ENCODE measurements at places on chromosomes 2 and 18. TPM values are rescaled to one million over a fixed set of nuclear protein-coding genes. Genes with fewer than 3 reads are reported as not detected.

GRCh38 chr2:179235463-179236108 is 29.0 kb downstream of the SESTD1 start:
- DNase-seq = no peak

DNA sequence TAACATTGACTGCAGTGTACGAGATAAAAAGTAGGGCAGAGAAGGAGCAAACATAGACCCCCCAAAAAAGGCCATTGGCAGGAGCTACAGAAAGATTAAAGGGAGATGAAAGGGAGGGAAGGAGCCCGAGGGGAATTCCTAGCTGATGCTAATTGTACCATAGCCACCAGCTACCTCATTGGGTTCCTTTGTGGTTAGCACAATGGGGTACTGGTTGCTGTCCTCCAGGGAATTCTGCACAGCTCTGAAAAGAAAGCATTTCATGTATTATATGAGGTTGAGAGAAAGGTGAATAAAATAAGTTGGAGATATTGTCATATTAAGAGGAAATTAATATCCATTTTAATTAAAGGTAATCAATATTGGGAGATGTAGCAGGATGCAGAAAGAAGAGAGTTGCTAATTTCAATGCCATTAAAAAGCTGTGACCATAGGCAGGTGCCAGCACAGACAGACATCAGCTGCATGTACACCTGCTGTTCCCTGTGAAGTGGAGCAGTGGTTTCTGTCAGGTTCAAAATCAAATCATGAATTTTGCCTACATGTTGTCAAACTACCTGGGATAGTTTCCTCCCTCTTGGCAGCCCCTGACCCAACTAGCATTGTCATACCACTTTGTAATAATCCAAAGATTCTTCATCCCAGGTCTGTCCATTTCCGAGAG is 185.4 kb upstream of the DLGAP1 start:
- no peak for DNase-seq

DNA sequence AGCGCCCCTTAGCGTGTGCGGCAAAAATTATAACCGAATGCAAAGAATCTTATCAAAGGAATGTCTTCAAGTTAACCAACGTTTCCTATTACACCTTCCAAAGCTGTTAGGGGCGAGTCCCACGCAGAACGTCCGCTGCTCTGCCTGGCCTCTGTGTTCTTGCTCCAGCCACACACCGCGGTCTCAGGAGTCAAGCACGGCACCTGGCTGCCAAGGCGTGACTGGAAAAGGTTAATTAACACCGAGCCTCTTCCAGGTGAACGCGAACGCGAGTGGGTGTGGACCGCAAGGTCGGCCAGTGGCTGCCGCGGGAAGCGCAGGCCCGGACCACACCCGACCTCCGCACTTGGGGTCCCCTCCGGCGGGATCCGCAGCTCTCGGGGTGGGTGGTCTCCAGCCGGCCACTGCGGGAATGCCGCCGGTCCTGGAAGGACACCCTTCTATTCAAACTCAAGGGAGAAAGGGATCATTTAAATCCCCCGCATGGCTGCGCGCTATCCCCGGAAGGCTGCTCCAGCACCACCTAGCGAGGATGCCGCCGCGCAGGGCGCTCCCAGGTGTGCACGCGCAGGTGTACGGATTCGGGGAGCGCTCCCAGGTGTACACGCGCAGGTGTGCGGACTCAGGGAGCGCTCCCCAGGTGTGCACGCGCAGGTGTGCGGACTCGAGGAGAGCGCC is 830 bp downstream of the CYB5A start:
- DNase-seq = no peak

DNA sequence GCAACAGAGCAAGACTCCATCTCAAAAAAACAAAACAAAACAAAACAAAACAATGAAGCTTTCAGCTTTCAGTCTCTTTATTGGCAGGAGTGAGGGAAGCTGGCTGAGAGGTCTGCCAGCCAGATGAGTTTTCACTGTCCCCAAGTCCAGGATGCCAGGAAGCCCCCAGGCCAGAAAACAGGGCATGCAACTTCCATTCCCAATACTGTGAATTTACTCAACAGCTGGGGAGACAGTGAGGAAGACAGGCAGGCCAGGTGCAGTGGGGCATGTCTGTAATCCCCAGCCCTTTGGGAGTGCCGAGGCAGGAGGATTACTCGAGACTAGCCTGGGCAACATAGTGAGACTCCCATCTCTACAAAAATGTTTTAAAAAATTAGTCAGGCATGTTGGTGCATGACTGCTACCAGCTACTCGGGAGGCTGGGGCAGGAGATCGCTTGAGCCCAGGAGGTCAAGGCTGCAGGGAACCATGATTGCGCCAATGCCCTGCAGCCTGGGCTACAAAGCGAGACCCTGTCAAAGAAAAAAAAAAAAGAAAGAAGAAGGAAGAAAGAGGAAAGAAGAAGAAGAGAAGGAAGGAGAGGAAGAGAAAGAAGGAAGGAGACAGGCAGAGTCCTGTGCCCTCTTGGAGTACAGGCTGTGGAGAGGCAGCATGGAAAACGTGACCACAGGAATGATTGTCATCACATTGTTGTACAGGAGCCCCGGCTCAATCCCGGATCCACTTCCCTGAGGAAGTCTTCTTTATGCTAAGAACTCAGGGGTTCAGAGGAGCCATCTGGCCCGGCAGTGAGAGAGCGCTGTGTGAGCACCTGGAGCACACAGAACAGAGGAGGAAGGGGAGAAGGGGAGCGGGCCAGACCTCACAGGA is 29.2 kb upstream of the POMC start:
- no peak for DNase-seq

GRCh38 chr2:230795856-230796255 is 68.9 kb upstream of the ITM2C start:
- DNase-seq = no peak

DNA sequence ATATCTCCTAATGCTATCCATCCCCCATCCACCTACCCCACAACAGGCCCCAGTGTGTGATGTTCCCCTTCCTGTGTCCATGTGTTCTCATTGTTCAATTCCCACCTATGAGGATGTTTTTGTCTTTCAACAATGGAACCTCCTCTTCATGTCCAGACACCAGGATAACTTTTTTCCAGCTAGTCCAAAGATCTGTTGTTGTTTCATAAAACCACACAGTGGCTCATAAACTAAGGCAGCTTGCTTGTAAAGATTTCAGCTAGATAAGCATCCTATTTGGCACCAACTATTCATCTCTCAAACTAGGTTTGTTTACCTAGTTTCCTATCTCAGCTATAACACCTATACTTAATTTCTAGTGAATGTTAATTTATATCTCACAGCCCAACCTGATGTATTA is 937.7 kb downstream of the TRIB2 start:
- DNase-seq = no peak

GRCh38 chr2:109318150-109318948 is 189.3 kb downstream of the SH3RF3 start:
- no peak for DNase-seq

- no peak for DNase-seq
Measured at GRCh38 chr2:236010920-236011685, 157.1 kb downstream of the GBX2 start.

DNA sequence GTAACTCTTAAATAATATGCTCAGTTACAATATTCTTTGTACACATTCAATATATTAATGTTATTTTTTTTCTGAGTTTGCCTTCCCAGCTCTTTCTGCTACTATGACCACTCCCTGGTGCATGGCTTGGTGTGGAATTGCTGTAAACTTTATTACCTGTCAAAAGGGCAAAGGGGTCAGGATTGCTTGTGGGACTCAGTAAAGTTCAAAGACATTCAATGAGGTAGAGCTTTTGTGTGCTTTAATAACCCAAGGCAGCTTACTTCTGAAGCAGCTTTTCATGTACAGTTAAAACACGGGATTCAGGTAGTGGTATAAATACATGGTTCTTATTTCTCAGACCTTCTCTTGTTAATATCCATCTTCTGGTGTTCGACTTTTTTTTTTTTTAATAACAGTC is 132.8 kb downstream of the MEIS1 start:
- no peak for DNase-seq

GRCh38 chr2:135985826-135986393 is 484 bp upstream of the DARS1 start:
- peak; percentile 86 for DNase-seq

DNA sequence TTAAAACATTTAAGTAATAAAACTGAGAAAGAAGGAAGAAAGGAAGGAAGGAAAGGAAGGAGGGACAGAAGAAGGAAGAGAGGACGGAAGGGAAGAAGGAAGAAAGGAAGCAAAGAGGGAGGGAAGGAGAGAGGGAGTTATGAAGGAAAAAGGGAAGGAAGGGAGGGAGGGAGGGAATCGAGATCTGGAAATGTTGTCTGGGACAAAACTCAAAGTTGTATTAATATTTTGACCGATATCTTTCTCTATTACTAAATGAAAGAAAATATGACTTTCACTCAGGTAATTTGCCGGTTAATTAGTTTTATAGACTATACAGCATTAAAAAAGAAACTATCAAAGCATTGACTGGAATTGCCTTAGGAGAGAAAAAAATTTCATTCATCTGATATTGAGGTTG is 44.4 kb downstream of the G6PC2 start:
- no peak for DNase-seq

- no peak for DNase-seq
Measured at GRCh38 chr2:118387509-118387908, 299.2 kb downstream of the INSIG2 start.

DNA sequence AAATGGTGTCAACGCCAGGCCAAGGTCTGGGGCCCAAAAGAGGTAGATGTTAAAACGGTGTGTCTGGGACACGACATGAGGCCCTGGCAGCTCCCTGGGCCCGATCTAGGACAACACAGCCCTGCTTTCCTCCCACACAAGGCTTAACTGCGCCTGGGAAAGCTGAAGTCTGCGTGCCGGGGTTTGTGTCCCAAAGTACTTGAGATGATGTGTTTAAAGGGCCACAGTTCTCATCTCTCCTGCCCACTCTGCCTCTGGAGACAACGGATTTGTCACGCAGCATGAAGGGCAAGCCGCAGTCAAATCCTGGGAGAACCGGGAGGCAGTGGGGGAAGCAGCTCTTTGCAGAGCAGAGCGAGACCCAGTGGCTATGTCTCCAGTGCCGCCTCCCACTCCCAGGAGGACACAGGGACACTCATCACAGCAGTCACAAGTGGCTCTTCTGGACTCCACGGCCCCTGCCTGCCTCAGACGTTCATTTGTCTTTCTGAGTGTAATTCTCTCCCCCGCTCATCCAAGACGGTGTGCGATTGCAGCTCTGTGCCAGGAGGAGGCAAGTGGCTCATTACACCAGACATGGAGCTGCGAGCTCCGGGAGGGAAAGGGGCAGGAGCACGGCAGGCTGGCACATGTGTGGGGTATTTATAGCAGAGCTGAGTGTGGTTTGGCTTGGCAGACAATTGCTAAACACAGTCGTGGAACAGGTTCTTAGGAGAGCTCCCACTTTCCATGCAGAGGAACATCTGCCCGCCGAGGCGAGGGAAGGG is 57.7 kb upstream of the SEMA4C start:
- DNase-seq = no peak

DNA sequence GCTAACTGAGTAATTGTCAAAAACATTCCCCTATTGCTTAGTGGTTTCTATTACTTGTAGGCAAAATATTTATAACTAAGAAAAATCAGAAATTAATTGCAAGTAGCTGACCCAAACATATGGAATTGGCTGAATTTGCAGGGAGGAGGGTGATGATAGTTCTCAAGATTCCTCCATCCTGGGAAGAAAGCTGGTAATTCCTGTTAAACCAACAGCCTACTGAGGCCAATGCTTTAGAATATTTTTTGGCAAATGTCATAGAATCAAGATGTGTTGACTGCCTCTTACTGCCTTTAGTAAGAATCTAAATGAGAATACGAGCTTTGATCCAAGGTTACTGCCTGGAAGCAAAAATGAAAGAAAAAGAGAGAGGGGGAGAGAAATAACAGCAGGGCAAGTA is 120.0 kb downstream of the COL6A3 start:
- DNase-seq = no peak

DNA sequence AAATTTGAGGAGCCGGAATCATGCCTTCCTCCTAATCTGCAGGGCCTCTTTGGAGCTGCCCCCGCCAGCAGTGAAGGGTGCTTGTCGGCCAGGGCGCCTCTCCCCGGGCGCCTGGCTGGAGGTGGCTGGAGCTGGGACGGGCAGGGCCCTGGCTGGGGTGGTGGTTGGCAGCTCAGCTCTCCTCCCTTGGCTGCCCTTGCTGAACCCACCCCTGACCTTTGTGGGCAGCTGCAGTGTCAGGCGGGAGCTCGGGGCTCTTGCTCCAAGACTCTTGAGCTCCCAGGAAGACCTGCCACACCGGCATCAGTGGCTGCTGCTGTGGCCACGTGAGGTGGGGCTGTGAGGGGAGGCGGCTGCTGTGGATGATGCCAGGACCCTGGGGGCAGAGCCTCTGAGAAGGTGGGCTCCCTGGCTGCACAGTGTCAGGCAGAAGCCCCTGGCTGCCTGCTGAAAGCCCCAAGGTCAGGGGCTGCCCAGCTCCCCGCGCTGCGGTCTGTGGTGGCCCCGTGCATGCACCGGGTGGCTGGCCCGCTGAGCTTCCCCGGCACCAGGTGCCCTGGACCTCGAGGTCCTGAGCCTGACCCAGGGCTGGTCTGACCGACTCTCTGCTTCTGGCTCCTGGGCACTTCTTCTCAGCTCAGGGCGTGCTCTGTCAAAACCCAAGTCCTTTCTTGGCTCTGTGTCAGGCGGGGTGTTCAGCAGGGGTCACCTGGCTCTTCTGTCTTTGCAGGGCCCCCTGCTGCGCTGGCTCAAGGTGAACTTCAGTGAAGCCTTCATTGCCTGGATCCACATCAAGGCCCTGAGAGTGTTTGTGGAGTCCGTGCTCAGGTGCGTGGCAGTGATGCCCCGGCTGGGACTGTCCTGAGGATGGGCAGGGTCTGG is 34.5 kb downstream of the PDIA6 start:
- no peak for DNase-seq

DNA sequence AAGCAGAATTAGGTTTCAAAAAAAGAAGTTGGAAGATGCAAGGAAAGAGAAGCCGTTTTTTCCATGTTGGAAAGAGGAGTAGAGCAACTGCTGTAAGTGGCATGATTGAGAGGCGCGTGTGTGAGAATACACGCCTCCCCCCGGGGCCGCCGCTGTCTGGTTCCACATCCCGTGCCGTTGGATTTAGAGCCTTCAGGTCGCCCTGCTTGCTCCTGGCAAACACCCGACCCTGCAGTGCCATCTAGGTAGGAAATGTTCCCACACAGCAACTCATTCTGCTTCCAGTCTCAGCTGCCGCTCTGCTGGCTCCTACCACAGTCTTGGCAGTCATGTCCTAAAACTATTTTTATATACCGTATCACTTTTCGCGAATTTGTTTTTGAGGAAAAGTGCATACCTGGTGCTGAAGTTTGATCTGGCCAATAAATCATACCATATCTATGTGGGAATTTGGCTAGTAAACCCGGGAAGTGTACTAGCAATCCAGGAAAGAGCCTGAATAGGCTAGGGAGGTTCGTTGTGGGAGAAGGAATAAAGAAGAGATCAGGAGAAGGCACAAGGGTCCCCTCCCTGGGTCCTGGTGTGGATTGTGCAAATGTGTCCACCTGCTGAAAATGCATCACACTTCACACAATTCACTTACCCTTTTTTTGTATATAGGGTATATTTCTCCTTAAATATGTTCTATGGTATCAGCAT is 372.7 kb downstream of the FBXO15 start:
- no peak for DNase-seq

The MIB1 gene
- 33.2 TPM for total RNA-seq

The MARCHF7 gene
- 118 TPM for total RNA-seq

The GKN2 gene
- total RNA-seq = 0.24 TPM

The RAPGEF4 gene
- 2.0 TPM for total RNA-seq

The PKDCC gene
- 77.8 TPM for total RNA-seq

The IL36RN gene
- total RNA-seq = 0.09 TPM

The HOXD3 gene
- total RNA-seq = 0.28 TPM

The SERPINB10 gene
- total RNA-seq = 1.7 TPM
